PC-3 (cell line): ENCODE measurements at places on chromosomes 7 and 10. TPM values are rescaled to one million over a fixed set of nuclear protein-coding genes. Genes with fewer than 3 reads are reported as not detected.
A peak's percentile ranks its signal among the peaks of the same experiment; 100 is the strongest.

DNA sequence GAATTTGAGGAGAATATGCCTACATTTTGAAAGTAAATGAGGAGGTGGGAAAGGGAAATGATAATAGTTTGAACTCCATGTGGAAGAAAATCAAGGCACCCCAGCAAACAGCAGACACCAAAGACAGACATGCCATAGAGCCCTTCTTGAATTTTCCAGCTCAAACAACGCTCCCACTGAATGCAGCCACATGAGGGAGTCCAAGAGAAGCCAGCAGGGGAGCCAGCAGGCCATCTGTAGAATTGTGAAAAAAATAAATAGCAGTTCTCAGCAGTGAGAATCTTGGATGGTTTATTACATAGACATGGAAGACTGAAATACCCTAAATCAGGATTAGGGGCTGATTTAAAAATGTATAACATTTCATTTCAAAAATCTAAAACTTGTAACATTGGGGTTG, 1567.3 kb upstream of the LRRTM3 start:
- DNase-seq = peak; percentile 76

GRCh38 chr10:72088889-72089575, 681 bp upstream of the SPOCK2 start:
- no peak for DNase-seq

GRCh38 chr7:1241258-1241602, 8.6 kb downstream of the UNCX start:
- DNase-seq = no peak

CACNB2 gene
- 0.07 TPM in 1 of 2 replicates, not detected in the other for total RNA-seq

HPSE2 gene
- 0.15 TPM in 1 of 2 replicates, not detected in the other for total RNA-seq

KLLN gene
- 0.15 and 0.23 TPM in 2 replicates for total RNA-seq

MYL10 gene
- 0.69 TPM in 1 of 2 replicates, not detected in the other for total RNA-seq

DNA sequence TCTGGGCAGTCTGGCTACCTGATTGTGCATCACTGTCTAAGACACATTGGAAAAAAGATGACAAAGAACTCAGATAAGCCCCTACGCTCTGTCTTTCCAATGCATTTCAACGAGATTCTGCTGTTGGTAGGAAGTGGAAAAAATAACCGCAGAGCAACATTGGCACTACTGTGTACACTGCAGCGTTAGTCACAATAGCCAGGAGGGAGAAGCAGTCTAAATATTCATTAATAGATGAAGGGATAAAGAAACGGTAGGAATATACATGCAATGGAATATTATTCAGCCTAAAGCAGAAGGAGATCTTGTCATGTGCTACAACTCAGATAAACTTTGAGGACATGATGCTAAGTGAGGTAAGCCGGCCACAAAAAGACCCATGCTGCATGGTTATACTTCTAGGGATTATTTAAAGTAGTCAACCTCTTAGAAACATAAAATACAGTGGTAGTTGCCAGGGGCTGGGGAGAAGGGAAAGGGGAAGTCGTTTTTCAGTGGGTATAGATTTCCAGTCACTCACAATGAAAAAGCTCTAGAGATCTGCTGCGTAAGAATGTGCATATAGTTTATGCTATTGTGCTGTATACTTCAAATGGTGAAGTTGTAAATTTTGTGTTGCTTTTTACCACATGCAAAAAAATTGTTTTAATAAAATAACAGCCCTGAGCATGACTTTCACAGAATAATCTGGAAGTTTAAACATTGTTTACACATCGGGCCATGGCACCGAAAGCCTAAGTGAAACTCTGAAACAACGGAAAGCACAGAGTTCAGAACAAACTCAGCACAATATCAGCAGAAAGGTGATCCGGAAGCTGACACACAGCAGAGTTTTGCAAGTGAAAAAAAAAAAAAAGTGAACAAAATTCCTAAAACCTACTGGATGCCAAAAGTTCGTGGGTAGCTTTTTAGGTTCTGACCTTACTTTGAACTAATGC, 40.1 kb downstream of the ELMO1 start:
- DNase-seq = no peak

GRCh38 chr7:102042016-102042656, 224.7 kb downstream of the CUX1 start:
- DNase-seq = peak; percentile 79

DNA sequence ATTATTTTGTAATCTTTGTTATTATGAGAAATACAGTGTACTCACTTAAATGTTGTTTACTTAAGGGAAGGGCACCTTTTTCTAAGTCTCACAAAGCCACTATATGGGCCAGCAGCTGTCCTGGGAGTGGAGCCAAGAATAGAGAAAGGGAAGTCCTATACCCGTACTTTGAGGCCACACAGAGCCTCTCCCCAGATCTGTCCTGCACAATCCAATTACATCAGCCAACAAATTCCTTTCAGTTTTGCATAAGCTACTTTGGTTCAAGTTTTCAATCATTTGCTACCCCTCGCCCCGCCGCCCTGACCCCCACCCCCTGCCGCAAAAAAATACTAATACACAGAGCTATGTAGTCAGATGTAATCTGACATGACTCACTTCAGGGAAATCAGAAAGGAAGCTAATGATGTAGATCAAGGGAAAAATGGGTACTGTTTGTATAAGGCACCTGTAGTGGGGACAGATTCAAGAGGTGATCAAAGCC, 297.4 kb upstream of the NEBL start:
- DNase-seq = peak; percentile 85

DNA sequence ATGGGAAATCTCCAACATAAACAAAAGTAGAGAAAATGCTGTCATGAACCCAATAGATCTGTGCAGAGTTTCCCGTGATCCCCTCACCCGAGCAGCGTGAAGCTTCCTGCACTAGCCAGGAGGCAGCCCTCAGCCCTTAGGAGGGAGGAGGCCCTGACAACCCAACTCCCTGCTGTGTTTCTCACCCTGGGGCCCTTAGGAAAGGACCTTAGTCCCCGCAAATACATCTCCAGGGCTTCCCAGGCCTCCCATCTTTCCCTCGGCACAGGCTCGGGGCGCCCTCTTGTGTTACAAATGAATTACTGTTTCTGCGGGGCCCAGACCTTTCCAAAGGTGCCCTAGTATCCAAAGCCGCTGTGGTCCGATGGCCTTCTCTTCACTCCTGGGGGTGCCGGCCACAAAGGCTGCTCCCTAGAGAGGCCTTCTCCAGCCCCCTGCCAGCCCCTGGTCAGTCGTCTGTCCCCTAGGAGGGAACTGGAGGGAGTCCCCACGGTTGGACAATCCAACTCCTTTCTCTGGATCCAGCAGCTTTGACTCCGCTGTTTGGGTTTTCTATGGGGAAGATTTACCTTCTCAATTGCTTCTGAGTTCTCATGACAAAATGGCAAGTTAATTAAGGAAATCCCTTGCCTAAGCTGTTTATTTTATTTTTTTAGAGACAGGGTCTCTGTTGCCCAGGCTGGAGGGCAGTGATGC, 49.9 kb upstream of the SH2B2 start:
- DNase-seq = peak; percentile 70

NPC1L1 gene
- 0.04 TPM in 1 of 2 replicates, not detected in the other for total RNA-seq

DNA sequence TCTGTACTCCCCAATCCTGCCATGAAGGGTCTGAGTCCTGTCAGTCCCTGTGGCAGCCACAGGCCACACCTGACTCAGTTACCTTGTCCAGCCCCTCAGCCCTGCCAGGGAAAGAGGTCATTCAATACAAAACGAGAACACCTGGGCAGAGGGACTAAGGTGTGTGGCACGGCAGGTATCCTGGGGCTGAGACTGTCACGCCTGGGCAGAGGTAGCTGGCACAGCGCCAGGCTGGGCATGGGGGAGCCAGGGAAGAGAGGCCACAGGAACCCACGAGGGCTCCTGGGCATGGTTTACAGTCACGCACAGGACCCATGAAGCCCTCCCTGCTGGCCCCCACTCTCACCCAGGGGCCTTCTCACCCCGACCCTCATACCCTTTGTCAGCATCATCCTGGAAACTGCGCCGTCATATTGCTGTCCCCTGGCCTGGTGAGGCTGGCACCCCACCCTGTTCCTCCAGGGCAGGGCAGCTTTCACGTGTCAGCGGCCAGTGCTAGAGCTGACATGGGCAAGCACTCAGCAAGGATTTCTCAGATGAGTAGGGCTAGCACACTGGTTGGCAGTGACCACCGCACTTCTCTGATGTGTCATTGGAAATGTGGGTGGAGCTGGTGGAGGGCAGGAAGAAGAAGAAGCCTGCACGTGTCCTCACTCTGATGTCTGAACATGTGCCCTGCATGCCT, 42.7 kb downstream of the LRRC18 start:
- peak; percentile 26 for DNase-seq

GRCh38 chr10:106401161-106401560, 763.3 kb downstream of the SORCS1 start:
- peak; percentile 63 for DNase-seq

ASZ1 gene
- not detected in 2 replicates for total RNA-seq
